NCI-H1930 (cell line): ENCODE measurements at places on chromosomes 4 and X.

GRCh38 chrX:118976599-118977340, 2.4 kb downstream of the LONRF3 start:
- no peak for DNase-seq

DNA sequence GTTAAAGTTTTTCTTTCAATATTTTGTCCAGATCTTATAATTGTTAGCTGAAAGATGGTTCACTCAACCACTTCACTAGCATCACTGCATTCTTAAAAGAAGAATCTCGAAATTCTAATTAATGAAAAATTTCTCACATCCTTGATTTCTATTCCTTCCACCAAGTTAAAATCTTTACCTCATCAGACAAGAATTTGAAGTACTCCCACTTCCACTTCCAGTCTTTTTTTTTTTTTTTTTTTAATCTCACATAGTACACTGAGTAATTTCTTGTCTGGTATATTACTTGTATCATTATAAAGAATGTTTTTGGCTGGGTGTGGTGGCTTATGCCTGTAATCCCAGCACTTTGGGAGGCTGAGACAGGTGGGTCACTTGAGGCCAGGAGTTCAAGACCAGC, 73.2 kb downstream of the FBXW7 start:
- no peak for DNase-seq

DNA sequence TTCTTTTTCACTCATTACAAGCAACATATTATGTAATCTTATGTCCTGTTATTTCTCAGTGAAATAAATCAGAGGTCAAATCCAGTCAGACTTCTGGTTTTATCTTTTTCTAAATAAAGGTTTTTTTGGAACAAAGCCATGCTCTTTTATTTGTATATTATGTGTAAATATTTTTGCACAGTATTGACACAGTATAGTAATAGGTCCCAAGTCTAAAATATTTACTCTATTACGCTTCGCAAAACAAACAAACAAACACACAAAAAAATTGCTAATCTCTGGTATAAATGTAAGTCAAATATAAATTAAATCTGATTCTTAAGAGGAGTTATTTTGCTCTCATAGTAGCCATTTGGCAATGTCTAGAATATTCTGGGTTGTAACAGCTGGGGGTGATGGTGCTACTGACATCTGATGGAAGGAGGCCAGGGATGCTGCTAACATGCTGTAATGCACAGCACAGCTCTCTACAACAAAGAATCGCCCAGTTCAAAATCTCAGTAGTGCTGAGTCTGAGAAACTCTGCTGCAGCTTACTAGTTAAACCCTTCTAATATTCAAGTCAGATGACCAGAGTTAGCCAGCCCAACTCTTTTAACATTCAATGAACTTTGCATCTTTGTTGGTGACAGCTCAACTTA, 602.1 kb downstream of the RAB28 start:
- DNase-seq: no peak

DNA sequence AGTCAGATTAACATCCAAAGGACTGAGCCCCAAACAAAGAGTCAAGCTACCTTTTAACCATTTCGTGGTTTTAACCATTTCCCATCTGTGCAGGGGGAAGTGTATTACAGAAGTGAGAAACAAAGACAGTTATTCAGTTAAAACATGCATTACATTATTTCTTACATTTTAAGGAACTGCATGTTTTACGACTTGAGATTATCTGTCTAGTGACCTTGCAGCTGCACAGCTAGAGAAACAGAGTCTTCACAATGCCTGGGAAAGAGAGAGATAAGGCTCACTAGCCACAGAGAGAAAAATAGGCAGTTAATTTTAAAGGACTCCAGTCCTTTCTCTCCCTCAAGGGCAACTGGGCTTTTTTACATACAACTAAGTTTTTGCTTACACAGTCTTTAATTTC, 48.7 kb upstream of the KLHL4 start:
- DNase-seq: no peak

DNA sequence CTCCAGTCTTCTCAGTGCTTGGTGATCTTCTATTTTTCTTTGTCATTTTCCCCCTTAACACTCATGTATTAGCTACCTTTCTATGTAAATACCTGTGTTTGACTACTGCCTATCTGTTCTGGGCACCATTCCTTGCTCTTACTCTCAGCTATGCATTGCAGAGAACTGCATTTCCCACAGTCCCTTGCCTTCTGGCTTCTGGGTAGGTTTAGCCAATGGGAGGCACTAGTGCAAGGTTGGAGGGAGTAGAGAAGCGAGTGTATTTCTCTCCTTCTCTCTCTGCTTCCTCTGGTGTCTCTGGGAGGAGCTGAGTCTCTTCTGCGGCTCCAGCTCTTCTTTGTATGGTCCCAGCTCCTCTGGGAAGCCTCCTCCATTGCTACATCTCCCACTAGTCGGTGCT, 50.5 kb downstream of the CWH43 start:
- DNase-seq: no peak

DNA sequence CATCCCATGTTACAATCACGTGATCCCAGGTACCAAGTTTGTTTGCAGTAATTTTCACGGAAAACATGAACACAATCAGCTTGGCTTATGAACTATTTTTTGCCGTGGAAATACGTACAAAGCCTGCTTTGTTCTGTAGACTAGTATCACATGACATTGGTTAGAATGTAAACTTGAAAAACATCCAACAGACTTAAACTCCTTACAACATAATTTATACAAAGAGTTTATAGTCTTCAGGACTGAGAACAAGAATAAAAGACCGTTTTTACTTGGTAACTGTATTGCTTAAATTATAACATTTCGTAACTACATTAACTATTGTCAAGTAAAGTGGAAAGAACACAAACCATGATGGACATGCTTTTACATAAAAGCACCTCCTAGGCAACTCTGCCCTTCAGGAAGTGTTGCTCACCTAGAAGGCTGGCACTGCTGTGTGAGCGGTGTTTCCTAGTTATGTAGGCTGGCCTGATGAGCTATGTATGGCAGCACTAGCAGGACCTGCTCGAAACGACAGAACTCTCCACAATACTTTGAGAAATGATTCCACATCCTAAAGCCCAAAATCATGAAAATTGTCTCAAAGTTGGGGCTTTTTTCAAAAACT, 41.8 kb upstream of the WDR1 start:
- no peak for DNase-seq

- DNase-seq: no peak
Observed at GRCh38 chr4:1330761-1331590, 16.0 kb upstream of the UVSSA start.

- no peak for DNase-seq
Observed at GRCh38 chrX:72368796-72369195, 63.1 kb upstream of the CITED1 start.

- no peak for DNase-seq
Observed at GRCh38 chr4:70706516-70706915, 15.2 kb upstream of the RUFY3 start.

DNA sequence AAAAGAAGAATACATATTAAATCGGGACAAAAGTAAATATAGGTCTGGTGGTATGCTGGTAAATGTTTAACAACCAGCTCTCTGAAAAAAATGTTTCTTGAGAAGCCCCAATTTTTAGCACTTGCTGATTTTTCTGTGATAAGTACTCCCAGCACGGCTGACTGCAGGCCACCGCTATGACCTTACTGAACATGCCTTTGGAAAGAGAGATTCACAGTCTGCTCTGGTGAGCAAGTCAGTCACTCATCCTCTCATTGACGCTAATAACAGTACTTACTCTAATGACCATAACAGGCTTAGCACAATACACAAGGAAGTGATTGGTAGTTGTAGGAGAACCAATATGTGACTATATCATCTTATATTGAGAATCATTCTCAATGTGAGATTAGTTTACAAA, 98.9 kb upstream of the BLTP1 start:
- no peak for DNase-seq

GRCh38 chr4:145909281-145909715, 29.3 kb downstream of the ZNF827 start:
- DNase-seq: no peak

DNA sequence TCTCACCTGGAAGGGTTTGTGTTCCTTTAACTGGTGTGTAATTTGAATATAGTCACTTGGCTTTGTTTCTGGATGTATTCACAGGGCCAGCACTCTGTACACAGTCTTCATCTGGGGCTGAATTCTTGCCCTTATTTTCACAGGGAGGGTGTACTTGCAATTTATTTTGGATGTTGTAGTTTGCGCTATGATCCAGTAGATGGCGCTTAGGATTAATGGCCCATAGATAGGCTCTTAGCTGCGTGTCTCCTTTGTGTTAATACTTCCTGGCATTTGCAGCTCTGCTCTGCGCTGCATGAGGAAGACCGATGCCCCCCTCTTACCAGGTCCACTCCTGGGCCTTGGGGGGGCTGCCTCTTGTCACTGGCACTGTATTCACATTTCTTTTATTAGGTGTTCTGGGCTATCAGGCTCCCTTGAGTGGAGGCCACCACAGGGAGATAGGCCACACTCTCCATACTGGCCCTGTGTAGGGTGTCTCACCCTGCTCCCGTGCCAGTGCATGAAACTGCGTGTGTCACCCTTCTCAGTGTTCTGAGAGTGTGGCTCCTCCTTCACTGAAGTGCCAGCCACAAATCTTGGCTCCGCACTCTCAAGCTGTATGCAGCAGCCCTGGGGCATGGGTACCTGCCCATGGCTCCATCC, 562.2 kb downstream of the ZIC3 start:
- DNase-seq: peak; percentile 14

GRCh38 chr4:42906891-42907759, 14.6 kb downstream of the GRXCR1 start:
- DNase-seq: no peak

GRCh38 chr4:88439161-88439760, 17.7 kb upstream of the HERC5 start:
- no peak for DNase-seq

DNA sequence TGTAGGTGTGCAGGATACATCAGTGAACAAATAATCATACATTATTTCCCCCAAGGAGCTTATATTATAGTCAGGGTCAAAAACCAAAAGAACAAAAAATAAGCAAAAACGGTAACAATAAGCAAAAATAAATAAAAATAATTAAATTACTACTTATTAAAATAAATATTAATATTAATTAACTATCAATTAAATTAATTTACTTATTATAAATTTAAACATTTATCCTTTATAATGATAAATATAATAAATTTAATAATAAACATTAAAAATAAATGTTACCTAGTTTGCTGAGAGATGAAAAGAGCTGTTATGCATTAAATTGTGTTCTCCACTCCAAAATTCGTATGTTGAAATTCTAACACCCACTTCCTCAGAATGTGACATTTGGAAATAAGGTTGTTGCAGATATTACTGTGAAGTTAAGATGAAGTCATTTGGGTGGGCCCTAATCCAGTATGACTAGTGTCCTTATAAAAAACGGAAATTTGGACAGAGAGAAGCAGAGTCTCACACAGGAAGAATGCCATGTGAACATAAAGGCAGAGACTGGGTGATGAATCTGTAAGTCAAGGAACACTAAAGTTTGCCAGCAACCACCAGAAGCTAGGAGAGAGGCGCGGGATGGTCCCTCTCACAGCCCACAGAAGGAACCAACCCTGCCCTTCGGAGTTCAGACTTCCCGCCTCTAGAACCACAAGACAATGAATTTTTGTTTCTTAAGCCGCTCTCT, 67.2 kb upstream of the IBSP start:
- no peak for DNase-seq

DNA sequence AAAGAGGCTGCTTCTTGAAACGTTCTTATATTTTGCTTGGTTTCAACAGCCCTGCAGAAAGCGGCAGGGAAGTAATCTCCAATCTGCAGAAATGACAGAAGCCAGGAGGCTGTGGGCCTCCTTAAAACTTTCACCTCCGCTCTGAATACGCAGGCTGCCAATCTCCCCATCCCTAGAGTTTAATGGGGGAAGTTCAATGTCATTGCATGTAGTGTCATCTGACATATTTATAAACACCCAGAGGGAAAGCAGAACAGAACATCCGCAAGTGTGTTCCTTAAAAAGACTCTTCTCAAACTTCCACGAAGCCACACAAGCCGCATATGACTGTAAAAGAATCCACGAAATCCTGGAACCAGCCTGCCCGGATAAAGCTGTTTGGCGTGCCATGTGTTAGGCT, 148.8 kb upstream of the TBL1X start:
- no peak for DNase-seq

DNA sequence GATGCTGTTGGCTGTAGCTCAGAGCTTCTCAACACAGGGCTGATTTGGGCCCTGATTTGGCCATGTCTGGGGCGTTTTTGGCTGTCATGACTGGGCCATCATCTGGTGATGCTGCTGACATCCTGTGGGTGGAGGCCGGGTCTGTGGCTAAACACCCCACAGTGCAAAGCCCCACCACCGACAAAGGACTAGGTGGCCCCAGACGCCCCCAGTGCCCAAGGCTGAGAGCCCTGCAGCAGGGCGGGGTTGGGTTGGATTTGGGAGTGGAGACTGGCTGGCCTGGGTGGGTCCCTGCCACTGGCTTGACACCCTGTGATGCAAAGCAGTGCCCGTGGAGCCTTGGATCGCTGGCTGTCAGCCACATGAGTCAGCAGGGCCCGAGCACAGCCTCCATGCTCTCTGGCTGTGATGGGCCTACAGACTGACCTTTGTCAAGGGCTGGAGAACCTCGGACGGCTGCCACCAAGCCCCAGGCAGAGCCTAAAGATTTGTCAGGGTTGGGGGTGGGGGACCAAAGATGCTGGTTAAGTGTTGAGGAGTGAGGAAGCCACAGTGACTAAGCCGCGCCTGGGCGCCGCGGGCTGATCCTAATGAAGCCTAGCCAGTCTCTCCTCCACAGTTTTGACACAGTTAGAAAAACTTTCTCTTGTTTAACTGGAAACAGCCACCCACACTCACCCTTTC, 28.3 kb downstream of the CYTL1 start:
- DNase-seq: no peak

DNA sequence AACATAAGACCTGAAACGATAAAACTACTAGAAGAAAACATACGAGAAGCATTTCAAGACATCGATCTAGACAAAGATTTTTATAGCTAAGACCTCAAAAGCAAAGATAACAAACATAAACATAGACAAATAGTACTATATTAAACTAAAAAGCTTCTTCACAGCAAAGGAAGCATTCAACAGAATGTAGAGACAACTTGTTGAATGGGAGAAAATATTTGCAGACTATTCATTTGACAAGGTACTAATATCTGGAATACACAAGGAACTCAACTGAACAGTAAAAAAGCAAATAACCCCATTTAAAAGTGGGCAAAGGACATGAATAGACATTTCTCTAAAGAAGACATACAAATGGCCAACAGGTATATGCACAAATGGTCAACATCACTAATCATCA, 49.8 kb downstream of the MANBA start:
- no peak for DNase-seq

DNA sequence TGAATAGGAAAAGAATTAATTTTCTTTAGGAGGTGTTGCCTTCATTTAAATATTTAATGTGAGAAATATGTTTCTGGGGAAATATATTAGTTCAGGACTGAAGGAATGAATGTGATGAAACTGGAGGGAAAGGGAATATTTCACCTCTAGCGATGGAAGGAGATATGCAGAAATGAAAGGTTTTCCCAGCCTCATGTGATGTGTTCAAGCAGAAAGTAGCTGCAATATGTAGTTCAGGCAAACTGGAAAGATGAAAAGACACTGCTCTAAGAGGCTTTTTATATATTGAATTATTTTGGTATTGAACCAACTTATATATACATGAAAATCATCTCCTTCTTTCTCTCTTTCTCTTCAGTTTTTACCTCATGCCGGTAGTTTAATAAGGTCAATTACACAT, 3.4 kb downstream of the GRID2 start:
- DNase-seq: no peak
